ENCODE measurements at places on chromosomes 13 and 19.
A peak's percentile ranks its signal among the peaks of the same experiment; 100 is the strongest.

DNA sequence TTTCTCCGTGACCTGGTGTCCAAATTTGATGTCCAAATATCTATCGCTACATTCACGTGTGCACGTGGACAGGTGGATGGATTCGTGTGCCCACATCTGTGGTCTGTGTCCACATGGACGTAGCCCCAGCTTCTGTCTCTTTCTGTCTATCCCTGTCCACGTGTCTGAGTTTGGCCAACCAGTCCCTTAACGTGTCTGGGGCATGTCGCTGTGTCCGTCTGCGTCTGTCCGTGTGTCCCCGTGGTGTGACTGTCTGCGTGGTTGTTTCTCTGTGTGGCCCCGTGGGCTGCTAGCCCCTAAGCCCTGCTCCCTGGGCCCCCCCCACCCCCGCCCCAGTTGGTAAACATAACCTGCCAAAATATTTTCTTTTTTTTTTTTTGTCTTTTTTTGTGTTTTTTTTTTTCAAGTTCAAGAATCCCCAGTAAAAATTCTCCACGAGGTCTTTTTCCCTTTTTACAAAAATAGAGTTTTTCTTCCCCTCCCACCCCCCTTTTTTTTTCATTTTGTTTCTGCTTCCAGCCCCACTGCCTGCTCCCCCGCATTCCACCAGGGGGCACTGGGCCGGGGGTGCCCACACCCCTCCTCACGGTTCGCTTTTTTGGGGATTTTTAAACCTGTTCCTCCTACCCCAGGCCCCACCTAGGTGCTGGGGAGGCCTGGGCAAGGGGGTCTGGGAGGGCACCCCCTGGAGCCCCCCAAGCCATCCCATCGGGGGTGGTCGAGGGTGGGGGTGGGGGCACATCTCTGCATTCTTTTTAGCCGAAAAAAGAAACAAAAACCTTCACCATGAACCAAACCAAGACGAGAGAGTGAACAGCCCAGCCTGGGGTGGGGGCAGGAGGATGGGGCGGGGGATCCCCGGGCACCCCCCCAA, 18.3 kb downstream of the PRKCSH start:
- DNase-seq: no peak

GRCh38 chr19:54439174-54439851, 9.7 kb upstream of the LENG8 start:
- no peak for DNase-seq

GRCh38 chr19:15291548-15292021, 40.8 kb downstream of the BRD4 start:
- no peak for DNase-seq

GRCh38 chr19:19642506-19643157, 825 bp downstream of the GMIP start:
- DNase-seq: peak; percentile 24

DNA sequence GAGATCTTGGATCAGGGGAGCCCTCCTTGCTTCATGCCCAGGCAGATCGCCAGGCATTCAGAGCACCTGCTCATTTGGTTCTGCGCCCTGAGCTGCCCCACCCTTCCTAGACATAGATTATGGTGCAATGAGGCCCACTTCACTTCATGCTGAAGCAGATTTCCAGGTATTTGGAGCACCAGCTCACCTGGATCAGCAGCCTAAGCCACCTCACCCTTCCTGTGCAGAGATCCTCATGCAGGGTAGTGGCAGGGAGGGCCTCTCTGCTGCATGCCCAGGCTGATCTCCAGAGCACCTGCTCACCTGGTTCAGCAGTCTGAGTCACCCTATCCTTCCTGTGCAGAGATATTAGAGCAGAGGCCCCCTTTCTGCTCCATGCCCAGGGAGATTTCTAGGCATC, 1966.1 kb downstream of the PCDH9 start:
- DNase-seq: no peak

- no peak for DNase-seq
Observed at GRCh38 chr19:4012975-4013634, 5.6 kb downstream of the PIAS4 start.

- no peak for DNase-seq
Observed at GRCh38 chr19:40159744-40160143, 31.5 kb upstream of the MAP3K10 start.

- DNase-seq: no peak
Observed at GRCh38 chr13:100214886-100215285, 126.0 kb downstream of the PCCA start.

DNA sequence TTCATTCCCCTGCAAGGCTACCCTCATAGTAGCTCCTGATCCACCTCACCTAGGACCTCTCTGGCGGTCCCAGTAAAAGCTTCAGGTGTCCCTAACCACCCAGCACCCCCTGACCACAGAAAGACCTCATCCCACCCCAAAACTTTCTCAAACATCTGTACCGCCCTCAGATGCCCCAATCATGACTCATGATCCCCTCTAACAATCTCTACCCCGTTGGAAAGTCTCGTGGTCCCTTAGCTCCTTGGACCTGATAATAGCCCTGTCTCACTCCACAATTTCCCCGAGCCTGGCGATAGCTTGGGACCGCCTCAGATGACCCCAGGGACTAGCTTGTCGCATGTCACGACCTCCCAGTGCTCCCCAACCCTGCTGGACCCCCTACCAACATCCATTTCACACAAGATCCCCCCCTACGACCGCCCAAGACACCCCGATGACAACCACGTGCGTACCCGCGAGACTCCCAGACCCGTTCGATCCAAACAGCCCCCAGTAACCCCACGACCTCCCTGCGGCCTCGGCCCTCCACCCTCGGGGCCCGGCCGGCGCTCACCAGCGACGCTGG, 450 bp downstream of the NDUFA11 start:
- DNase-seq: peak; percentile 55

GRCh38 chr13:98216711-98217285, 39.7 kb upstream of the RNF113B start:
- no peak for DNase-seq

Measured in Daoy (cell line).